ENCODE measurements at places on chromosomes 3 and 15.
A peak's percentile ranks its signal among the peaks of the same experiment; 100 is the strongest.

DNA sequence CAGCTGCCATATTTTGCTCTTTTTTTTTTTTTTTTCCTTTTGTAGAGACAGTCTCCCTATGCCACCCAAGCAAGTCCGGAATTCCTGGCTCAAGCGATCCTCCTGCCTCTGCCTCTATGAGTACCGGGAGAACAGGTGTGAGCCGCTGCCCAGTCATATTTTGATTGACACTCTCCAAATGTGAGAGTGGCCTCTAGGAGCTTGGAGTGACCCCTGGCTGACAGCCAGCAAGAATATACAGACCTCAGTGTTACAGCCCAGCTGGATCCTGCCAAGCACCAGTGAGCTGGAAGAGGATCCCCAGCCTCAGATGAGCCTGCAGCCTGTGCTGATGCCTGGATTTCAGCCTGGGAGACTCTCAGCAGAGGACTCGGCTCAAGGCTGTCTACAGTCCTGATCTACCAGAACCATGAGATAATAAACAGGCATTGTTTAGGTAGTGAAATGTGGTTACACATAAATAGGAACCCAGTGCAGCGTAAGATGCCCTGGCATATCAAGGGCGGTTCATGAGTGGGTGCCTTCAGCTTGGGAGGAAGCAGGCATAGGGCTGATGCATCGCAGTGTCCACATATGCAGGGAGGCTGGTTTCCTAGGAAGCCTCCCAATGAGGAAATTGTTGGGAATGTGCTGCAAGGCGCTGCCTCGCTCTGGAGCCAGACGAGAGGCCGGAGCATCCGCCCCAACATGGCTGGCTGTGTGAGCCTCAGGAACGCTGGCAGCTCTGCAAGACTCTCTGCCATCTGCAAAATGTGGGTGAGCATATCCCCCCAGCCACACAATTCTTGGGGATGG, 38.9 kb upstream of the ATP10A start:
- DNase-seq: no peak

- no peak for DNase-seq
These were observed 34.9 kb downstream of the SMAD3 start for GRCh38 chr15:67100124-67100791.

GRCh38 chr3:66451766-66452165, 49.1 kb downstream of the LRIG1 start:
- DNase-seq: no peak

- DNase-seq: no peak
These were observed 332.5 kb upstream of the SEMA6D start for GRCh38 chr15:47384776-47385175.

- peak; percentile 85 for DNase-seq
These were observed at the start of gene POC1A for GRCh38 chr3:52154135-52155094. POC1A (minus strand) TSS chr3:52154423; CDS start chr3:52154372, 51 bp downstream.
